ENCODE measurements at places on chromosomes 13 and 19.
A peak's percentile ranks its signal among the peaks of the same experiment; 100 is the strongest.

DNA sequence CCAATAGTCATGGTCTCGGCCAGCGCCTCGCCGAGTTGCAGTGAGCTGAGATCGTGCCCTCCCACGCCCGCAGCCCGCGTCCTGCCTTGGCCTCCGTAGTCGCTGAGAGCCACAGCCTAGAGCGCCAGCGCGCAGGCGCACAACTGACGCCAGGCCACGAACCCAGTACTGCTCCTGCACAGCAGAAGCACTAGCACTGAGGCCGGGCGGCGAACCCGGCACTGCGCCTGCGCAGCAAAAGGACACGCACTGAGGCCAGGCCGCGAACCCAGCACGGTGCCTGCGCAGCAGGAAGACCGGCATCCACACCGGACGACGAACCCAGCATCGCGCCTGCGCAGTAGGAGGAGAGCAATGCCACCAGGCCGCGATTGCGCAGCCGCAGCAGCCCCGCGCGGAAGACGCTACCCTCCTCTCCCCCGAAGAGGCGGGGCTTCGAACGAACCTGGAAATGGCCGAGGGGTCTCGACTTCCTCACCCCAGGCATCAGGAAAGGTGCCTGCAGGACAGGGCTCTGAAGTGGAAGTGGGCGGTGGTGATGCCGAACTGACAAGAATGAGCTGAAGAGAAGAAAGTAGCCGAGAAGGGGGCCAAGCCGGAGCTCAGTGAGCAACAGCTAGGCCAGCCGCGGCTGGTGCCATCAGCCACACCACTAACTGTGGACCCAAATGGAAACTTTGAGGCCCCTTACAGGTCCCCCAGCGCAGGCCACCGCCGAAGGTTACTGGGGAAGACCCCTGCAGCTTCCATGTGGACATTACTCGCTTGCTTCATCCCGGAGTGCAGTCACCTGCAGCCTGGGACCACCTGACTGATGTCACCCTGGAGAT, 7.5 kb downstream of the F10 start:
- no peak for DNase-seq

DNA sequence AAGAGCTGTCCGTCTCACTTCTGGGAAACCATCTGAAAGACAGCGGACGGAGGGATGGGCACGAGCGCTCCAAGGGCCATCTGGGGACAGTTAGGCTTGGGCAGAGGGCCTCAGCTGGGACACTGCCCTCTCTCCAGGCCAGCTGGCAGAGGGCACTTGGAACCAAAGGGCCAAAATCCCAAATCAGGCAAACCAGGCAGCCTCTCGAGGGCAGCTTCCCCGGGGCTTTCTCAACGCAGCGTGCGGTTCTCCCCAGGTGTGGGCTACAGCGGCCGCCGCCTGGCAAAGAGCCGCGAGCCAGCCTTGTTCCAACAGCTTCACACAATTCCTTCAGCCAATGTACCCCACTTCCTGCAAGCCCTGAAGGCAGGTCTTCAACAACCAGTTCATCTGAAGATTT, 5.0 kb downstream of the MLLT1 start:
- no peak for DNase-seq

DNA sequence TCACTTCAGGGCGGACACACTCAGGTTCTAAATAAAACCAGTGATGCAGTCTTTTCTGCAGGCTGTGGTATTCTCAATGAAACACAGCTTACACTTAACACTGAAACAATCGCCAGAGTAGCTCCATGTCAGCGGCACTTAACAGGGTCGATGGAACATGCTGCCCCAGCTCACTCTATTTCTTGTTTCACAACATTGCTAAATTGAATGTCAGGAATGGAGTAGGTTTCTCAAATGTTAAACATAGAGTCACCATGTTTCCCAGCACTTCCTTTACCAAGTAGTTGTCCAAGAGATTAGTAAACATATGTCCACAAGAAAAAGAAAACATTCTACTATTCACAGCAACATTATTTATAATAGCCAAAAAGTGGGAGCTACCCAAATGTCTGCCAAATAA, 306.9 kb downstream of the SLITRK6 start:
- no peak for DNase-seq

DNA sequence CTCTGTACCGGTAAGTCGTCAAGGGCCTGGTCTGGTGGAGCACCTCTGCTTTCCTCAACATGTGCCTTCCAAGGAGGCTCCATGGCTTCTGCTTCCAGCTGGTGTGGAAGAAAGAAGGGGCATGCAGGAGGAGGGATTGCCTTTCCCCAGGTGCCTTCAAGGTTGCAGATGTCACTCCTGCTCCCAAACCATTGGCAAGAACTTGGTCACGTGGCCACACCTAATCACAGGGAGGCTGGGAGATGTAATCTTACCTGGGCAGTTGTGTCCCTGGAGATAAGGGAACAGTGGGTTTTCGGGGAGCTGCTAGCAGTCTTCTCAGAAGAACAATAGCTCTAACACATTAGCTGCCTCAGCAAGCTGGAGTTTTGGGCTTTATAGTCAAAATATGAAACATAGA, 9.7 kb upstream of the GPR18 start:
- DNase-seq = no peak

DNA sequence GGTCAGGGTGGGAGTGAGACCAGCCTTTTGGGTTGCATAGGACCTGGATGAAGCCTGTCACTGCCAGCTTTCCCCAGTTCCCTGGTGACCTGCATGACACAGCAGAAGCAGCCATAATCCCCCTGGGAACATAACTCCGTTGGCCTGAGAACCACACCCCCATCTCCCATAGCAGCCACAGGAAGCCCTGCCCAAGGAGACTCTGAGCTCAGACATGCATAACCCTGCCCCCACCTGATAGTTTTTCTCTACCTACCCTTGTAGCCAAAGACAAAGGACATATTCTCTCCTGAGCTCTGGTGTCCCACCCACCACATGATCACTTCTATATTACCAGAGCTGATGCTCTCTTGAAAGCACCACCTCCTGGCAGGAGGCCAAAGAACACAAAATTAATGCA, 413.5 kb upstream of the HTR2A start:
- DNase-seq = no peak

DNA sequence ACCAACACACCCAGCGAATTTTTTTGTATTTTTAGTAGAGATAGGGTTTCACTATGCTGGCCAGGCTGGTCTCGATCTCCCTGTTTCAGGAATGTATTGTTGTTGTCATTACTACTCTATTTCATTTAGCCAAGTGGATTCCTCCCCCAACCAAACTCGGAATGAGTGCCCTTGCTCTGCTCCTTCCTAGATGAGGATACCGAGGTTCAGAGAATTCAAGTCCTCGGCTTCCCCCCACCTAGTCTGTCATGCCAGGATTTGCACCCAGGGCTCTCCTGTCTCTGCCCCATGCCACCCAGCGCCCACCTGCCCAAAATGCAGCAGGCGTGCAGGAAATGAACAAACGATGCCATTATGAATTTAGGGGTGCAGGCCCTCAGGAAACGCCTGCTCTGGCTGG, 3.5 kb upstream of the SPACA4 start:
- DNase-seq = no peak

- no peak for DNase-seq
Observed at GRCh38 chr19:52941941-52942385, 18.7 kb upstream of the ZNF888 start.

DNA sequence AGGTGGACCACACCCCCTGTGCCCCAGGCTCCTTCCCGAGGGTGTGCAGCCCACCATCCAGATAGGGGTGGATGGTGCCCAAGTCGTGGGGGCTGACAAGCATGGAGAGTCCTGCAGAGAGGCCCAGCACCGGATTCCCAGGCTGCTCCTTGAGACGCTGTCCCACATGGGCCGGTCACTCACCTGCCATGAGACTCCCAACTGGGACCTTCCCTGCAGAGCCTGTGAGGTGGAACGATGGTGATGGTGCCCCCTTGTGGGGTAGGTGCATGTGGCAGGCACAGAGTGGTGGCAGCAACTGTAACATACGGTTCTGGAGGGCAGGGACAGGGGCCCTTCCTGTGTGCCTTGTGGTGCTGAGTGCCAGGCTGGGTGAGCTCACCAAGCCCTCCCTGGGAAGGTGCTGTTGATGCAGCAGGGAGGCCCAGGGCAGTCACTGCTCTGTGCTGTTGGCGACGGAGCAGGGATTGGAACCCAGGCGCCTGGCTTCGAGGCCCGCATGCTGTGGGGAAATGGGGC, 33.1 kb downstream of the PPP1R37 start:
- peak; percentile 33 for DNase-seq

GRCh38 chr13:43357564-43357963, 334.2 kb downstream of the DNAJC15 start:
- no peak for DNase-seq

GRCh38 chr13:88675347-88675996, 1004.3 kb downstream of the SLITRK5 start:
- no peak for DNase-seq

GRCh38 chr13:93169980-93170379, 56.6 kb upstream of the GPC6 start:
- no peak for DNase-seq

DNA sequence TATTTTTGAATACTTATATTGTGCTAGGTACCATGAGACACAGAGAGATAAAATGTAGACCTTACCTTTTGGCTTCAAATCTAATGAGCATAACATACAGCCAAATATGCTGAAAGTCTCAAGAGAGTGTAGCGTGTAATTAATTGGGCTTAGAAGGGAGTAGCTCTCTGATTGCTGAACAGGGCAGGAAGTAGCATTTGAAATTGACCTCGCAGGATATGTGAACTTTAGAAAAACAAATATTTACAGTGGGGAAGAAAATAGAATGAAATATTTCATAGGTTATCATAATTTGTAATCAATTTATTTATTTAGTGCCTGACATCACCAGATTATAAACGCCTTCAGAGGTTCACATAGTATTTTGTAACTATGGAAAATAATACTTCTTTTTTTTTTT, 327.1 kb downstream of the RFC3 start:
- no peak for DNase-seq

DNA sequence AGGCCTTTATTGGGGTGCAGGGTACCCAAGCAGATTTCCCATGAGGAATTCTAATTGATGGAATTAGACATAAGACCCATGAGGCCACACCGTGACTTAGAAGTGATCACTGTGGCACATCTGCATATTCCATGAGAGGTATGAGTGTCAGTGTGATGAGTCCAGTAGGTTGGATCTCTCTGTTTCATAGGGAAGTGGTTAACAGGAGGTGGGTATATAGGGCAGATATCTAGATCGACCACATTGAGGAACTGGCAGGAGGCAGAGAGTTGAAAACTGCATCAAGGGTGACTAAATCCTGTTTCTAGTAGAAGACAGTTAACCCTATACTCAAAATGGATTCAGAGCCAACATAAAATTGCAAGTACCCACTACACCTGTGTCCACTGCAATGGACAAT, 68.6 kb upstream of the MIR17HG start:
- no peak for DNase-seq

GRCh38 chr13:65836066-65836465, 1394.1 kb downstream of the PCDH9 start:
- DNase-seq = no peak

DNA sequence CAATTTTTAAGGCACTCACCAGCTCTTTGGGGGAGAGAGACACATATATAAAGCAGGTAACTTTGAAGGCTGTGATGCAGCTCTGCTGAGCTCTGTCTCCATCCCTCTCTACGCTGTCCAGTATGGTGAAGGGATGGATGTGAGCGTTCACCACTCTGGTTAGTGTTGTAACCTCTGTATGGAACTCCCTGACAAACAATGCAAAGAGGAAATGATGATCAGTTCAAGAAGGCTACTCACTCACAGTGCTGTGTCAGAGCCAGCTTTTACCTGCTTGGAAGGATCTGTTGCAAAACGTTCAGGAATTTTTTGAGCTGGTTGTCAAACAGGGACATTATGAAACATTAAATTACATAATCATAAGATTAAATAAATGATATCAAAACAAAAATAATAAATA, 90.8 kb upstream of the SLC10A2 start:
- DNase-seq = no peak

GRCh38 chr19:10602330-10603083, 15.4 kb upstream of the AP1M2 start:
- DNase-seq = peak; percentile 58

GRCh38 chr19:11034449-11035213, 54.6 kb upstream of the LDLR start:
- no peak for DNase-seq

GRCh38 chr19:32646556-32646955, 28.4 kb downstream of the ANKRD27 start:
- no peak for DNase-seq

DNA sequence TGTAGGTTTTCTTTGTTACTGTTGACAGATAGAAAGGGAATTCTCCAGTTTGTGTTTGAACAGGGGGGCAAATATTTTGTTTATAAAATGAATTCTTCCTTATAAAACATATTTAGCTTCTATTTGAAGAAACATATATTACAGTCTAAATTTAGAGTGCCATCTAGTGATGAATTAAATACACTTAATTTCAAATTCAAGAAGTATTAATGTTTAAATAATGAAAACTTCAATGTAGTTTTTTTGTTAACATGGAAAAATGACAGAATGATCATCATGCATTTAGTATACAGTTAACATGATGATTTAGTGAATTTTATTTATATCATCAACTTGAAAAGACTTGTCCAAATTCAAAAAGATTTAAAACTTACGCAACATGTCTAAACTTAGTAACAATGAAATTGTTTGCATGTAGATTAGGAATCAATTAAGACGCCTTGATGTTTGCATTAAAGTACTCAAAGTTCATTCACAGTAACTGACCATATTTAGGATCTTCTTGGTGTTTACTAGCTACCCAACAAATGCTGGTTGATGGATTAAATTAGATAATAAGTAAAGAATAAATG, 765.9 kb upstream of the SLITRK1 start:
- DNase-seq = no peak

- DNase-seq = peak; percentile 48
Observed at GRCh38 chr19:36605101-36605876, at the start of gene ZNF382. ZNF382 (plus strand) TSS chr19:36605313; CDS start chr19:36609915, 4,602 bp downstream.

DNA sequence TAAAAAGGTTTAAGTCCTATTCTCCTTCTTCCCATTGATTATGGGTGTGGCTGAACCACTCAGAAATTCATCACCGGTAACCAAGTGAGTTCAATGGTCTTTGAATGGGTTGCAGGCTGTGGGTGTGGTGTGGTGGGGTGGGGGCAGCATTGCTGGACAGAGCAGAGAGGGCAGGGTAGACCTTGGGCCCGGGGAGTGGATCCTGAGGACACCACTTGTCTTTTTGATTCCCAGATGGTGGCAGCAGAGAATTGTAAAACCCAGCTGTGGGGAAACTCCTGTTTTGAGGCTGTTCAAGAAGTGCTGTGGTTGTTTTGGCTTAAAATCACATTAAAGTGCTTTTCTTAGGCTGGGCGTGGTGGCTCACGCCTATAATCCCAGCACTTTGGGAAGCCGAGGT, 45.8 kb upstream of the RGCC start:
- no peak for DNase-seq

- DNase-seq = no peak
Observed at GRCh38 chr19:16603090-16603489, 24.9 kb downstream of the MED26 start.

Data from NCI-H2107 (cell line).